ENCODE measurements at places on chromosomes 3 and 15.
A peak's percentile ranks its signal among the peaks of the same experiment; 100 is the strongest.

GRCh38 chr15:28987337-28987736 lies 101.6 kb downstream of the APBA2 start:
- no peak for DNase-seq

DNA sequence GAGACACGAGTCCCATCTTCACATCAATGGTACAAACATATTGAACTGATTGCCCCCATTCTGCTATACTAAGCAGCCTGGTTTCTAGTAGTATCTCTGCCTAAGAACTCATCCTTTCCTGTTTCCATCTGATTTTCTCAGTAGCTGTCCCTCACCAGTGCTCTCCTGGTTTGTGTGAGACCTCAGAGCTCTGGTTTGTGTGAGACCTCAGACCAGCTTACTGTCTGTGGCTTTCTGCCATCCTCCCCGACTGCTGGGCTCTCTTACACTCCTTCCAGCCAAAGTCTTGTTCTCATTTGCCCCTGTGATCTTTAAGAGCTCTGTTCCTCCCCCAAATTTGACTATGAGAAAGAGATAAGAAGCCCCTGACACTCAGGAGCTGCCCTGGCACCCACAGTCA lies 41.1 kb upstream of the NEDD4 start:
- no peak for DNase-seq

DNA sequence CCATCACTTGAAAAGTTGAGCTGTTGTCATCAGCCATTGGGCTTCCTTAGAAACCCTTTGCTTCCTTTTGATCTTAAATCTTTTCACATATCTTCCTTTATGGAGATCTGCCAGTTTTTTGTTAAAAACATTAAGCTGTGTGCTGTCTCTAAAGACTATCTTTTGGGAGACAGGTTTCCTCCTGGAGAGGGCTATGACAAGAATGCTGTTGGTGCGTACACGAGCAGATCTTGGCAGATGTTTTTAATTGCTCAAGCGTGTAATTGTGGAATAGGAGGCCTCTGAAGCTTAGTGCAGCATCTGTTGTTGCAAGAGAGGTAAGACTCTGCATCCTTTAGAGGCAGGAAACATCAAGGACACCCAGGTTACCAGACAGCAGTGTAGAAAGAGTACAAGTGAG lies 56.8 kb downstream of the PHLDB2 start:
- no peak for DNase-seq

- peak; percentile 20 for DNase-seq
Observed at GRCh38 chr15:63203451-63204090, 14.2 kb downstream of the RAB8B start.

DNA sequence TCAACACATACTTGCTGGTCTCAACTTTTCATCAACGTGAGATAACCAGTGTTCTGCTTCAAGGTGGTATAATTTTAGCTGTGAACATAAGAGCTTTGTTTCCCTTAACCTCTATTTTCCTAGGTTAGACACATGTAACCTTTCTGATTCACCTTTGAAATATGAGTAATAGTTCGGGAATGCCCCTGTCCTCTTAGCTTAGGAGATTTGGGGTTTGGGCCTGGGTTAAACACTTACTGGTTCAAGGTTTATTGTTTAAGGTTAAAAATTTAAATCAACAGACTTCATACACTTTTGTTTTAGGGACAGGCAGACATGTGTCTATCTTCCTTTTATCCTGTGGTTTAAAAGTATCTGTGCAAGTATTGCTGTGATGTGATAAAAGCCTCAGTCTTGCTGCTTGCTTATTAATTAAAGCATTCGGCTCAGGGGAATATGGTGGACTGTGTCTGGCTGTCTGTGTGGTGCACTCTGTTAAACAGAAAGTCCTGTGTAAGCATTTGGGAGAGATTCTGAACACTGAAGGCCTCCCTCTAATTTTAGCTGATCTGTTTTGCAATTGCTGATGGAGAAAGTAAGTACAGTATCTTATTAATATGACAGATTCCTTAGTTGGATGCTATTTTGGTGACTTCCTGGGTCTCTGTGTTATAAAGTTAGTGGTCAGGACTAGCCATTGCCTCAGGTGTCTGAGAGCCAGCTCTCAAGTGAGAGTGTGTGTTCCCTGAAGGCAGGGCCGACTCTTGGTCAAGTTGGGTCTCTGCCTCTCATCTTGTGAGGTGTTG lies 81.8 kb downstream of the USP13 start:
- no peak for DNase-seq

DNA sequence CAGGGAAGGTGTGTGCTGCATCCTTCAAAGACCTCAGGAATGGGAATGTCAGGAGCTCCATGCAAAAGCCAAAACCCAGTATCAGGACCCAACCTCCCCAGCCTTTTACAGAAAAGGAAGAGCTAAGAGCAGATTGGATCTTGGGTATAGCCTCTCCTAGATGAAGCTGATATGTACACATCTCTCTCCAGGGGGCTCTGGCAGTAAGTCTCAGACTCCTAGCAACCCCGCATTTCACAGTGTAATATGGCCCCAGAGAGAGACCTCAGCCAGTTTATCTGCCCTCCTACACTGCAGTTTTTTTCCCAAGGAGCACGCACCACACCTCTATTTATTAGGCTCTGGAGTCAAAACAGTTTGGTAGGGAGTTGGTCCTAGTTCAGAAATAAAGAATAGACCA lies 88.2 kb downstream of the RBPMS2 start:
- DNase-seq, result no peak

DNA sequence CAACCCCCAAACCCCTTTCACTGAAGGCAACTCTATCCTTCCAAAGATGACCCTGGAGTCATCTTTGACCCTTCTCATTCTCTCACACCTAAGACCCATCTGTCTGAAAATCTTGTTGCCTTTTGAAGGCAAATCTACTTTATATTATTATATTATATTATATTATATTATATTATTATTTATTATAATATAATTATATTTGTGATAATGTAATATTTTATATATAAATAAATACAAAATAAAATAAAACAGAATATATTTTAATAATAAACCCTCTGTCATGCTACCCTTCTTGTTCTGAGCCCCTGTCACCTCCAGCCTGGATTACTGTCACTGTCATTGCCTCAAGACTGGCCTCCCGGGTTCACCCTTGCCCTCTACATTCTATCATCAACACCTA lies 5.0 kb upstream of the PROK2 start:
- DNase-seq, result no peak
